KG1 (cell line): ENCODE measurements at places on chromosomes 1 and 21.

- DNase-seq = no peak
Measured at GRCh38 chr1:166166329-166166697, 488 bp downstream of the FAM78B start.

DNA sequence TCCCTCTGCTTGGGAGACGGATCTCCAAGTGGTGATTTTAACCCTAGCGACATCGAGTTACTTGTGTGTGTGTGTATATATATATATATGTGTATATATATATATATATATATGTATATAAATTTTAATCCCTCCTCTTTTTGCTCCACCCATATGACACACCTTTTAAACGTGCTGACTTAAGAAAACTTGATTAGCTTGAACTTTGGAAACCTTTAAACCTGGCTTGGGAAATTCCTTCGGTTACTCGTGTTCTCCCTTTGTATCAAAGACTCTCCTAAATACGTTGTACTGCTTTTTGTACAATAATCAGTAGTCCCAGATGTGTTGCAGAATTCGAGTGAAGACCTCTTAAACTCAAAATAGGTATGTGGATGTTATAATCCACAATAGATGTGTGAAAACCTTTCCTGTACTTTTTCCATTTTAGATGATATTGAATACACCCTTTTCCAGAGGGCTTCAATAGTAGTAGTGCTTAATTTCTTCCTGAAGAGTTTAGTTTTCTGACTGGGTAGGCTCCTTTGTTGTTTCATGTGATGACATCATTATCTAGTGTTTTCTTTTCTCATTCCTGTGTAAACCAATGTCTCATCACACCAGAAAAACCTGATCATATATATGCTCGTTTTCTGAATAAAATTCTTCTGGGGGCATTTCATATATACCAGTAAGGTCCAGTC is 1.4 kb downstream of the RNF11 start:
- no peak for DNase-seq

- no peak for DNase-seq
Measured at GRCh38 chr1:109719337-109719837, 7.3 kb downstream of the GSTM5 start.

- DNase-seq = no peak
Measured at GRCh38 chr1:41333146-41333784, 28.0 kb upstream of the FOXO6 start.

GRCh38 chr21:28391938-28392849 is 600.5 kb downstream of the LTN1 start:
- DNase-seq = no peak

DNA sequence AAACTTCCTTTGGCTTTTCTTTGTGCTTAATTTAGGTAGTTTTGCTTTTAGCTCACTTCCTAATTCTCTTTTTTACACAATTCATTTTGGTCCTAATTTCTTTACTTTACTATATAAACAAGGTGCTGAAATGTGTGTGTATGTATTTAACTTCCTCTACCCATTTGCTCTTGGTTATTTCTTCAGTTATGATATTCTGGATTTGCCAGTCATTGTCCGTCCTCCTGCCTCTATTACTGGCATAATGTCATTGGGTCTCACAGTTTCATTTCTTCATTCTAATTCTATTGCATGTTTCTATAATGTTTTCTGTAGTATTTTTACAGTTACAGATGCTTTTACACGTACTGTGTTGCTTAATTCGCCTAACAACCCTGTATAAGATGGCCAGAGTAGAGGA is 96.2 kb downstream of the ZMYM4 start:
- no peak for DNase-seq

DNA sequence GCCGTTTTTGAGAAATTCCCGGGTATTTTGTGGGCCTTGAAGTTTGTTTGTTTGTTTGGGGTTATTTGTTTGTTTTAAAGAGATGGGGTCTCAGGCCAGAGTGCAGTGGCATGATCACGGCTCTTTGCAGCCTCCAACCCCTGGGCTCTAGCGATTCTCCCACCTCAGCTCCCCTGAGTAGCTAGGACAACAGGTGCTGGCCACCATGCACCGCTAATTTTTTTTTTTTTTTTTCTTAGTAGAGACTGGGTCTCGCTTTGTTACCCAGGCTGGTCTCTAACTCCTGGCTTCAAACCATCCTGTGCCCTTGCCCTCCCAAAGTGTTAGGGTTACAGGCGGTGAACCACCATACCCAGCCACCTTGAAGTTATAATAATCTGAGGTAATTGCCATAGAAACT is 2.0 kb downstream of the CHTOP start:
- DNase-seq = no peak

- DNase-seq = no peak
Measured at GRCh38 chr1:236107121-236107907, 35.0 kb upstream of the GPR137B start.

GRCh38 chr1:245062741-245063305 is 92.0 kb upstream of the KIF26B start:
- no peak for DNase-seq

DNA sequence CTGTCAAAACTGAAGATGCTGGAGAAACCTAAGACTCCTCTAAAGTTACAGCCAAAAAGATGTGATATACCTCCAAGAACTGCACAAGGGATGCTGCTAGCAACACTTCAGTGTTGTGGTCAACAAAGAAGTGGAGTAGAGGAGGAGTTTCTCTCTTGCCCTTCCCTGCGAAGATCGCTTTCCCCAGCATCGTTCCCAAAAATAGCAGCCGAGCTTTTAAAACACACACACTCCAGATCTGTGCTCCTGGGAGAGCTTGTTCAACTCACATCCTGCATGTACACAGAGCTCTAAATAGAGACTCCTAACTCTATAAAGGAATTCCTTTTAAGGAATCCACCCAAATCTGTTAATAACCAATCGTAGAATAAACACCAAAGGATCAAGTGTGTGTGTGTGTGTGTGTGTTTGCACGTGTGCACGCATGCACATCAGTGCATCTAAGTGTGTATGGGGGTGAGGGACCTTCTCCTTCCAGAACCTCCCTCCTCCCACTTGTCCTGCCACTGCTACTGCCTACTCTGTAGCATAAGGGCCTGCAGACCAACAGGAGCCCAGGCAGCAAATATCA is 58.5 kb downstream of the PSMG1 start:
- no peak for DNase-seq

- no peak for DNase-seq
Measured at GRCh38 chr1:186994897-186995296, 166.1 kb downstream of the PLA2G4A start.

GRCh38 chr1:213439703-213440102 is 388.7 kb downstream of the RPS6KC1 start:
- DNase-seq = no peak

- no peak for DNase-seq
Measured at GRCh38 chr1:35069746-35070145, 9.4 kb upstream of the ZMYM1 start.

GRCh38 chr21:44822484-44823178 is 4.8 kb upstream of the SUMO3 start:
- no peak for DNase-seq

- no peak for DNase-seq
Measured at GRCh38 chr1:167202049-167202448, 18.6 kb upstream of the POU2F1 start.

- DNase-seq = no peak
Measured at GRCh38 chr1:207752456-207752998, 673 bp downstream of the CD46 start.

DNA sequence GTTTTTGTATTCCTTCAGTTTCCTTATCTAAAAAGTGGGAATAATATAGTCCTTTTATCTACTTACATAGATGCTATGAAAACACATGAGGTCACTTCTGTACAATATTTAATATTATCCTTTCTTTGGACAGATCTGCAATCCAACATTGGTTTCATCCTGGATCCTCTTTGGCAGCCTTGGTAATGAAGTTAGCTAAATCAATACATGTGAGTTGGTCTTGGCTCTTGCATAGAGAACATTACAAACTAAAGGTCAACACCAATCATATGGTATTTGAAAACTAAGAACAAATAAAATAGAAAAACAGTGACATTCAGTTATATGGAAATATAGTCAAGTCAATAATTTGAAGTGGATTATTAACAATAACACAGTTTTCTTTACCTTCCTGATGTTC is 3.2 kb upstream of the EDEM3 start:
- no peak for DNase-seq

DNA sequence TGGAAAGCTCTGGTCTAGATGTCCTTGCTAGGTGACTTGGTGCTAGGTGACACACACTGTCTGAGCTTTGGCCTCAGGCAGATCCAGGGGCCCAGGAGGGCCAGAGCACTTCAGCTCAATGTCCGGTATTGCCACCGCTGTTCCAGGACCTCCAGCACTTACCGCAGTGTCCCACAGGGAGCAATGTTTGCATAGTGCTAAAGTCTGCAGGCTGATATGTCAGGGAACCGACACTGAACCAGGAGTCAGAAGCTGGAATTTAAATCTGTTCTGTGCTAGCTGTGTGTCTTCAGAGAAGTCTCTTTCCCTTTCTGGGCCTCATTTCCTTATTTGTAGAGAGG is 19.3 kb downstream of the DHCR24 start:
- DNase-seq = no peak
